Epithelial cell of esophagus (primary cell): ENCODE measurements at places on chromosomes 2 and 18.

- DNase-seq: no peak
Measured at GRCh38 chr2:144181001-144181400, 338.9 kb downstream of the ZEB2 start.

DNA sequence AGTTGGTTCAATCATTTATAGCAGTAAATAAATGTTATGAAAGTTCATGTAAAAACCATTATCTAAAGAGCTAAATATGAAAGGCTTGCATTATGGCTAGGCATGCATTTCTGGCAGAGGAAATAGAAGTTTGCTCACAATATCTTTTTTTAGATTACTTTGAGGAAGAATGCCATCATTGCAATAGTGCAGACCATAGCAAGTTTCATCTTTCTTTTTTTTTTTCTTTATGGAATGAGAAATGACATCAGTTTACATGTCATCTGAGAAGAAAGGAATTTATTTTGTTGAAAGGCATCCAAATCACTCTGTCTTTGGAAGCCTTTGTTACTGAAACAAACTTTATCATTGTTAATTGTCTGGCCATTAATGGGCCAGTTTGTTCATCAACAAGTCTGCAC lies 74.5 kb upstream of the NCKAP5 start:
- DNase-seq: no peak

DNA sequence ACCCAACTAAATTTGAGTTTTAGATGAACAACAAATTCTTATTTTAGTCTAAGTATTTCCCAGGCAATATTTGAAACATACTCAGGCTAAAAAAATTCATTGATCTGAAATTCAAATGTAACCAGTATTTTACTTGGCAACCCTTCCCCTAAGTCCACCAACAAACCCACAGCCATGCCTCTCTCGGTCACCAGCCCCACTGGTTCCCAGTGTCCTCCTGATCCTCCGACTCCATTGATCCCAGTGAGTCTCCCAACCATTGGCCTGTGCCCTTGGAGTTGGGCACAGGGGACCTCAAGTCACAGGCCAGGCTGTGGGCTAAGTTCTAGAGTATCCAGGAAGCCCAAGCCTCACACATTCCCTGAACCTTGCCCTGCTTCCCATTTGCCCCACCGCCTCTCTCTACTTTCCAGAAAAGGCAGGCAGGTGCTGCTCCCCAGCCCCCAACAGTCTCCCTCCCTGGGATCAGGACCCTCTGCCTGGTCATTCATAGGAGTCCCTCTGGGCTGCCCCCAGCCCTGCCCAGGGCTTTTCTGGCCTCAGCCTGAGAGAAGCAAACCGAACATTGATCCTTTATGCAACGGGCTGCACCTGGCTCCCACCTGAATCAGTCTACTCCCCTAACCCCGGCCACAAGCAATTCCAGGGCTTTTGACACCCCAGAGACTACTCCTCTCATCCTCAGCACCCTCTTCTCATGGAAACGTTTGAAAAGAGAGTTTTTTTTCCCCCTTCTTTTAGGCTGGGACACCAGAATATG lies 81.3 kb downstream of the HS1BP3 start:
- DNase-seq: no peak

- DNase-seq: no peak
Measured at GRCh38 chr2:85725451-85725850, 28.3 kb upstream of the ATOH8 start.

- no peak for DNase-seq
Measured at GRCh38 chr18:55102501-55102900, 143.2 kb upstream of the CCDC68 start.
